Liver (tissue), 10 donors: ENCODE measurements at places on chromosomes 1 and 21.

DNA sequence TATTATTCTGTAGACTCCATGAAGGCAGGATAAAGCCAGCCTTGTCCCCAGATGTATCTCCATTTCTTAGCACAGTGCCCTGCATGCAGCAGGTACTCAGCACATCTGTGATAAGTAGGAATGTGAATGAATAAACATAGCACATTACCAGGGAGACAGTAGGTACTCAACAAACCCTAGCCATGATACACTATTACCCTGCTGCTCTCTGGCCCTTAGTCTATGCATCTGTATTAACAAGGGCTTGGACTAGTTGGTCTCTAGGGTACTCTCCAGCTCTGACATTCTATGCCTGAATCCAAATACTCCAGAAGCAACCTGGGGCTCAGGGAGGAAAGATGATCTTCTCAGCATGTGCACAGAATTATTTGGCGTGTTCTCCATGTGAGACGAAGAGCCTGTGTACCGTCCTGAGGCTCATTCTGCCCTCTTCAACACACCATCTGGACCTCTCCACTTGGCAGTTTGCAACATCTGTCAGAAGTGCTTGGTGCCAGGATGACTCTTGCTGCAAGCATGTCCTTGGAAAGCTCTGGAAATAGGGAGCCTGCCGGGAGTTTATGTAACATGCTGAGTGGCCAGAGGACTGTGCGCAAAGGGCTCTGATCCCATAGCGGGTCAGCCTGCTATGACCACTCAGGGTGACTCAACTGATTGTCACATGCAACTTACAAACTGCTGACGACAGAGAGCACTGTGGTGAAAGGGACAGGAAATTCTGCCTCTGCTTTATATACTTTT is 228.2 kb upstream of the USP24 start:
- no peak for DNase-seq

- no peak for DNase-seq
Measured at GRCh38 chr1:51276286-51276685, 40.2 kb downstream of the RNF11 start.

DNA sequence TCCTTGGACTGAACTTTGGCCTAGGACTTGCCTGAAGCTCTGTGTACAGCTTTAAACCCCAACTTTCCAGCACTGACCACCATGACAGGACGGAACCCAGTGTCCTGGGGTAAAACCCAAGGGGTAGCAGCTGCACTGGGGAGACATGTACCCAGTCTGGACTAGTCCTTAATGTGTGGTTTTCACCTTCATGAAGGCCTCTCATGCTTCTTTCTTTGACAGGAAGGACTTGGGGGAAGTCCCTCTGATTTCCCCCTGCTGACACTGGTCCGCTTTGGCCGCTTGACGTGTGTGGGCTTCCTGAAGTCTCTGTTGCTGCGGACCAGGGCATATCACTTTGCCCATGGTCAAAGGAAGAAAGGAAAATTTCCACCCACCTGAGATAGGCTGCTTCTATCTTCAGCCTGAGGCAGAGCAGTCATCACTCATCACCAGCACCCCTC is 66.3 kb upstream of the PRDX6 start:
- DNase-seq: no peak

DNA sequence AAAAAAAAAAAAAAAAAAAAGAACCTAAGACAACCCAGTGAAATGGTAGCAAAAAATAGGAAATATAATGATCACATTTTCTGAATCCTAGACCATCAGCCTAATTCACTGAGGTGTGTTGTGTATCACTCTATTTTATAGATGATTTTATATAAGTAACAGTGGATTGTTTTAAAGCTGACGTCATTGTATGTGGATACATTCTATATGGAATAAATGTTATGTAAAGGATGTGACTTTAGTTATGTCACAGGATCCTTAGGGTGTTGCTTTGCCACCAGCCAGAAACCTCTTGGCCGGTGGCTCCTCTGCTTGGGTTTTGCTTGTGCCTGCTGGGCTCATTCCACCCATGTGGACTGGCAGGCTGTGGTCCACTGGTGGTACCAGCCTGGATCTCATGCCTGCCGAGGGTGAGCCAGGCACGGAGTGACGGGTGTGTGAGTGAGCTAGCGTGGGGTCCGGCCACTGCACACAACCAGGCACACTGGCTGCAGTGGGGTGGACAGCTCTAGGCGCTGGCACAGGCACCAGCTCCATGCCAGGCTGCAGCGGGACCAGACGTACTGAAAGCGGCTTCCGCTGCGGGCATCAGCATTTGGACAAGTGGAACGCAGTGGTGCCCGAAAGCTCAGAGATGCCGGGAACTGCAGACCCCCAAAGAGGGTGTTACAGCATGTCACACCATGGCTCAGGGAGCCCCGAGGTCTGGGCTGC is 44.5 kb downstream of the ZBTB8OS start:
- no peak for DNase-seq

DNA sequence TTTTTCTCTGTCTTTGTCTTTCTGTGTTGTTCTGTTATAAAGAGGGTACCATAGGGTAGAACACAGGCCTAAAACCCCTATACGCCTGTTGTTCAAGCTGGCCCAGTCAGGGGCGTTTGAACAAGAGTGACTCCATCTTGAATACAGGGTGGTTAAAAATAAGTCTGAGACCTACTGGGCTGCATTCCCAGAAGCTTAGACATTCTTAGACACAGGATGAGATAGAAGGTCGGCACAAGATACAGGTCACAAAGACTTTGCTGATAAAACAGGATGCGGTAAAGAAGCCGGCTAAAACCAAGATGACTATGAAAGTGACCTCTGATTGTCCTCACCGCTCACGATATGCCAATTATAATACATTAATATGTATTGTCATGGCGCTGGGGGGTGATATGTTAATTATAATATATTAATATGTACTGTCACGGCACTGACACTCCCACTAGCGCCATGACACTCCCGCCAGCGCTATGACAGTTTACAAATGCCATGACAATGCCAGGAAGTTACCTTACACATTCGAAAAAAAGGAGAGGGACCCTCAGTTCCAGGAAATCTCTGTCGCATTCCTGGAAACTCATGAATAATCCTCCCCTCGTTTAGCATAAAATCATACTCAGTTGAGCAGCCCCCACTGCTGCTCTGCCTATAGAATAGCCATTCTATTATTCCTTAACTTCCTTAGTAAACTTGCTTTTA is 58.5 kb upstream of the KLHDC7A start:
- no peak for DNase-seq

- no peak for DNase-seq
Measured at GRCh38 chr1:110390692-110391245, at the start of gene SLC16A4. Gene SLC16A4 (minus strand): TSS chr1:110391026. CDS start chr1:110389323, 1,703 bp downstream.

- DNase-seq: no peak
Measured at GRCh38 chr1:66596191-66596590, 62.2 kb downstream of the SGIP1 start.

DNA sequence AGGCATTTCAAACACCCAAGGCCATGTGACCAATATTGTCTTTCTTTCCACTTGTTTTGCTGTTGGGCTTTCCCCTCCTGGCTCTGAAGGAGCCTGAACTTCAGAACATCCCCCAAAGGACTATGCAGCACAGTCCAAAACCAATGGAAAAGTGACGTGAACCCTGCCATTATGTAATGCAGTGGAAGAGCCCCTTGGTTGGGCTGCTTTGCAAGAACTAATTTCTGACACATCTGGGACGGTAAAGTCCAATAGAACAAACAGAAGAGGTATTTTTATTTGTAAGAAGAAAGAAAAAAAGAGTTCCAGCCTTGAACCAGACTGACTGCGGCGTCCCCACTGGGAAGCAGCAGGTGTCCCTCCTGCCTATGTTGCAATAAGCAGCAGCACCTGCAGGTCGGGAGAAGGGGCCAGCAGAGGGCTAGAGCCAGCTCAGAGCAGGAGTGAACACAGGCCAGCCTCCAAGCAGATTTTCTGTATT is 116.7 kb downstream of the CDC7 start:
- DNase-seq: no peak

GRCh38 chr1:78143152-78143551 is 97.4 kb downstream of the GIPC2 start:
- no peak for DNase-seq

GRCh38 chr1:38817267-38818174 is 42.1 kb downstream of the RRAGC start:
- no peak for DNase-seq

DNA sequence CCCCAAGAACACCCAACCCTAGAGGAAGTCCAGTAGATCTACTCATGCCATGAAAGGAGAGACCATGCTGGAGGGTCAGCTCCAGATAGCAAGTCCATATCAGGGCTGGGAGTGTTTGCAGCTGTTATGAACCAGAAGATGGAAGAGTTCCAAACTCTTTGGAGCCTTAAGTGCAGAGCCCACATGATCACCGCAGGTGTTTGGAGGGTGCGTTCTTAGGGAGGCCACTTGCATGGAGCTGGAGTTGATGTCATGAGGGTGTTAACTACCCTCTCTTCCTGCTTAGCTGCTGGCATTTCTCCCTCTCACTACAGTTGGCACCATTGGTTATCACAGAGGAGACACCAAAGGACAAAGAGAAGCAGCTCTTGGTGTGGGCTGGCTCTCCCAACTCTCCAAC is 616.9 kb downstream of the AJAP1 start:
- DNase-seq: no peak
